ENCODE measurements at places on chromosomes 7 and 10. TPM values are rescaled to one million over a fixed set of nuclear protein-coding genes. Genes with fewer than 3 reads are reported as not detected.

GRCh38 chr7:28018020-28018419 is 162.6 kb downstream of the JAZF1 start:
- DNase-seq, result no peak

DNA sequence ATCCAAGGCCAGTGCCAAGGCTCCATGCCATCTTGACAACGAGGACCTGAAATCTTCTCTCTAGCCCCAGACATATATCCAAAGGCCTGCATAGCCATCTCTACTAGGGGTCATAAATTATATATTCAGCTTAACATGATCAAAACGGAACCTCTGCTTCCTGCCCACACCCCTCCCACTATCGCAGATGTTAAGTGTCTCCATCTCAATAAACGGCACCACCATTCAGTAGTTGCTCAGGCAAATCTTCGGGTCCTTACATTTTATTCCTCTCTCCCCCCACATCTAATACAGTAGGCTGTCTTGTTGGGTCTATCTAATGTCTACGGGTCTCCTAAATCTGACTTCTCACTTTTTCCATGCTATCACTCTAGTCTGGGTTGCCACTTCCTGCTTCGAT is 201.1 kb upstream of the PLXNA4 start:
- DNase-seq, result no peak

GRCh38 chr10:77609781-77610272 is 27.8 kb downstream of the KCNMA1 start:
- DNase-seq, result no peak

GRCh38 chr7:21704359-21704758 is 161.5 kb downstream of the DNAH11 start:
- no peak for DNase-seq

DNA sequence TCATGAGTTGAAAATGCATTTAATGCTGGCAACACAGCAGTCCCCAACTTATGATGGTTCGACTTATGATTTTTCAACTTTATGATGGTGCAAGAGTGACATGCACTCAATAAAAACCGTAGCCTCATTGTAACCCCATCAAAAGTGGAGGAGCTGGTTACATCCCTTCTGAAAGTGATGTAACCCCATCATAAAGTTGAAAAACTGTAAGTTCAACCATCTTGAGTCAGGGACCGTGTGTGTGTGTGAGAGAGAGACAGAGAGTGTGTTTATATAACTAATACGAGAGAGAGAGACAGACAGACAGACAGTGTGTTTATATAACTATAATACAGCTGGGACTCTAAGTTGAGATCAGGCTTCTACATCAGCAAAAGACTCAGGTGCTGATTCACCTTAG is 21.0 kb downstream of the ANXA11 start:
- no peak for DNase-seq

DNA sequence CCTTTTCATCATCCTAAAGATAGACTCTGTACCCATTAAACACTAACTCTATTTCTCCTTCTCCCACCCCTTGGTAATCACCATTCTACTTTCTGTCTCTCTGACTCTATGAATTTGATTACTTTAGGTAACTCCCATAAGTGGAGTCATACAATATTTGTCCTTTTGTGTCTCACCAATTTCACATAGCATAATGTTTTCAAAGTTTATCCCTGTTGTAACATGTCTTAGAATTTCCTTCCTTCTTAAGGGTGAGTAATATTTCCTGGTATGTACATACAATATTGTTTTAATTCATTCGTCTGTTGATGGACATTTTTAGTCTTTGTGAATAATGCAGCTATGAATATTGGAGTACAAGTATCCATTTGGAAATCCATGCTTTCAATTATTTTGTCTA is 50.9 kb upstream of the CDCA7L start:
- DNase-seq, result no peak

GRCh38 chr10:72875250-72876055 is 18.1 kb upstream of the OIT3 start:
- DNase-seq, result peak; percentile 52

- no peak for DNase-seq
Measured at GRCh38 chr10:63738410-63738809, 217.2 kb downstream of the REEP3 start.

- DNase-seq, result no peak
Measured at GRCh38 chr7:125436220-125436619, 506.6 kb upstream of the POT1 start.

DNA sequence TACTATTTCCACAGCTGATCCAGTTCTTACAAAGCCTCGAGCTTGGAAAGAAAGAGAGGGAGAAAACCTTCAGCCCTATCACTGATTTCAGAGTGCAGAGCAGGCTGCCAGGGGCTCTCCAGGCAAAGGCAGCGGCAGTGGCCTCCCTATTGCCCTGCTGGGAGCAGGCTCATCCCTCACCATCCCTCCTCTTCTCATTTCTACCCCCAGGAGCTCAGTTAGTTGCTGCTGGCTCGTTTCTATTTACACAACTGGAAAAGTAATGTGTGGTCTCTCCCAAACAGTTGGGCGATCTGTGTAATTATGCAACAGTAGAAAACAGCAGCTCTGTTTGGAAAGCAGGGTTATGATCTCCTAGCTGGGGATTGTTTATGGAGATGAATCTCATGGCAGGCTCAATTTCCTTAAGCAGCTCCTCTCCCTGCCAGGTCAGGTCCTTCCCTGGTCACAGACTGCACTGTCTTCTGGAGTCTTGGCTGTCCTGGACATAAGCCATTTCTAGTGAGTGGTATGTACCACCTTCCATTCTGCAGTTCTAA is 28.7 kb upstream of the TNS3 start:
- DNase-seq, result no peak

GRCh38 chr10:117264782-117265181 is 23.9 kb downstream of the SLC18A2 start:
- DNase-seq, result no peak

- no peak for DNase-seq
Measured at GRCh38 chr7:99004781-99005500, 126.6 kb downstream of the TRRAP start.

- DNase-seq, result no peak
Measured at GRCh38 chr10:108598320-108598695, 1325.0 kb downstream of the XPNPEP1 start.

DNA sequence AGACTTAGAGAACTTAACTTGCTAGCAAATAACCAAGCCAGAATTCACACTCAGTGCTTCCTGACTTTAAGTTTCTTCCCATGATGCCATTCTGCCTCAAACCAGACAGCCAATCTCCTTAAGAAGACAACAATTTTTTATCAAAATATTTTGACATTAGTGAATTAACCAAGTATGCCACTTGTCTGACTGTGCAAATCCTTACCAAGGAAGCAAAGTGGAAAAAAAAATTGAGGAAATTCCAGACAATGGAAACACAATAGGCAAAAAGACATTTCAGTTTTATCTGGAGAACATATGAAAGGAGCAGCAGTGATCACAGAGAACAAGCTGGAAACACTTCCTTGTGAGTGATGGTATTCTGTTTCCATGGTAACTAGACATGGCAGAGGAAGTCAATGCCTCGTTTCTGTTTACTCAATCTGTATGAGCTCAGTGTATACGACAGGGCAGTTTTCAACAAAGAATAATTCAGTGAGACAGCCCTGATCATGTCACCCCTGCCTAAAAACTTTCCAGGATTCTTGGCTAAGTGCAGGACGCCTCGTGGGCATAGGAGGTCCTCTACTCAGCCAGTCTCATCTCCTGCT is 114.2 kb downstream of the DYNC1I1 start:
- peak; percentile 11 for DNase-seq

Gene CLDN4
- total RNA-seq, result 0.48 TPM

Gene WNT16
- total RNA-seq, result not detected

Gene NRG3
- total RNA-seq, result 0.42 TPM

Gene OR2A1
- not detected for total RNA-seq

Gene RAPGEF5
- total RNA-seq, result 0.21 TPM

Data from cardiac muscle cell (in vitro differentiated cells and primary cell).